ENCODE measurements at places on chromosomes 11 and 22. TPM values are rescaled to one million over a fixed set of nuclear protein-coding genes. Genes with fewer than 3 reads are reported as not detected.
A peak's percentile ranks its signal among the peaks of the same experiment; 100 is the strongest.

GRCh38 chr11:83725728-83726127, 439.6 kb upstream of the CCDC90B start:
- peaks cover 7% of the 10 kb centered on the region for H3K4me1 ChIP-seq
- no peak overlapping the region for H3K4me3 ChIP-seq
- DNase-seq, result no peak

DNA sequence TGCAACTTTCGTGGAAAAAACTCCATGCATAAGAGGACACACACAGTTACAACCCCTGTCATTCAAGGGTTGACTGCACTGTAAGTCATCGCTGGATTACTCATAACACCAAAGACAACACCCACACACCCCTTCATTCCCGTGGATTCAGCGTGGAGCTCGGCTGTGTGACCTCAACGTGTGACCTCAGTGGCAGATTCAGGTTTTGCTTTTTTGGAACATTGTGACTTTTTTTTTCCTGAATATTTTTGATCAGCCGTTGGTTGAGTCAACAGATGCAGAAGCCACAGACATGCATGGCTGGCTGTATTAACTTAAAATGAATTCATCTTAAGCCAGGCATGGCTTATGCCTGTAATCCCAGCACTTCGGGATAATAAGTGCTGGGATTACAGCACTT, 19.7 kb upstream of the MUC5AC start:
- no peak overlapping the region for H3K4me3 ChIP-seq
- H3K4me1 ChIP-seq, result no peaks in the 10 kb centered on the region
- DNase-seq, result no peak
- H3K27ac ChIP-seq, result no peak overlapping the region
- H3K36me3 ChIP-seq, result peaks cover 37% of the 10 kb centered on the region
- peaks cover 10% of the 10 kb centered on the region for H3K27me3 ChIP-seq

DNA sequence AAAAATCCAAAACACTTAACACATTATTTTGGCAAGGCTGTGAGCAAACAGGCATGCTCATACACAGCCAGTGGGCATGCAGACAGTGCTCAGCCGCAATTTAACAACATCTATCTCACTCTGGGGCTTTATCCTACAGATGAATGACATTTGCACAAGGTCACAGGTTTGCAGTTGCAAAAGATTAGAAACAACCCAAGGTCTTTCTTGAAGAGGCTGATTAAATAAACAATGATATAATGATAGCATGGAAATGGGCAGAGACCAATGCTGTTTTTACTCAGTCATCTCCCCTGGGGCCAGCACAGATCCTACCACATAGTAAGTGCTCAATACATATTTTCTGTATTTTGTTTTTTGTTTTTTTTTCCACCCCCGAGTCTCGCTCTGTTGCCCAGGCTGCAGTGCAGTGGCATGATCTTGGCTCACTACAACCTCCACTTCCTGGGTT, 9.4 kb downstream of the A4GALT start:
- H3K27ac ChIP-seq, result no peak overlapping the region
- peaks cover 7% of the 10 kb centered on the region for H3K36me3 ChIP-seq
- DNase-seq, result no peak
- H3K4me1 ChIP-seq, result no peaks in the 10 kb centered on the region

GRCh38 chr11:62666259-62666926, 1.3 kb downstream of the CSKMT start:
- peak overlapping the region; percentile 95 for H3K27ac ChIP-seq
- no peaks in the 10 kb centered on the region for H3K27me3 ChIP-seq
- H3K4me1 ChIP-seq, result peaks cover 54% of the 10 kb centered on the region
- peaks cover 28% of the 10 kb centered on the region for H3K36me3 ChIP-seq
- DNase-seq, result no peak

DNA sequence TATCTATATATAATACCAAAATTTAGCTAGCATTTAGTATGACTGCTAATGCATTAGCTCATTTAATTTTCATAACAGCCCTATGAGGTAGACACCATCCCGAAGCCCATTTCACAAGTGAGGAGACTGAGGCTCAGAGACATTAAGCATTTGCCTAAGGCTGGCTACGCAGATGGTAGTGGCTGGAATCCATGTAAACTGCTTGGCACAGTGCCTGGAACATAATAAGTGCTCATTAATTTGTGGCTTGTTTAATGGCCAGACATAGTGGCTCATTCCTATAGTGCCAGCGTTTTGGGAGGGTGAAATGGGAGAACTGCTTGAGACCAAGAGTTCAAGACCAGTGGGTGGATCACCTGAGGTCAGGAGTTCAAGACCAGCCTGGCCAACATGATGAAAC, 17.8 kb upstream of the TP53I11 start:
- H3K36me3 ChIP-seq, result no peaks in the 10 kb centered on the region
- no peak overlapping the region for H3K27ac ChIP-seq
- no peak for DNase-seq
- no peak overlapping the region for H3K4me3 ChIP-seq
- H3K4me1 ChIP-seq, result peaks cover 3% of the 10 kb centered on the region

- no peak overlapping the region for H3K27ac ChIP-seq
- no peak overlapping the region for H3K4me3 ChIP-seq
- H3K4me1 ChIP-seq, result no peaks in the 10 kb centered on the region
- no peaks in the 10 kb centered on the region for H3K36me3 ChIP-seq
- H3K27me3 ChIP-seq, result no peaks in the 10 kb centered on the region
- no peak for DNase-seq
Measured at GRCh38 chr11:101617735-101618332, 34.0 kb upstream of the TRPC6 start.

Gene IGSF22
- 5.4 TPM for total RNA-seq

Gene OR2D2
- total RNA-seq, result not detected

Gene TMEM135
- total RNA-seq, result 9.2 TPM

Gene GGTLC2
- not detected for total RNA-seq

Gene FOLR1
- total RNA-seq, result not detected

All from naive thymus-derived CD8-positive, alpha-beta T cell (primary cell).